CD4-positive, alpha-beta T cell (primary cell): ENCODE measurements at places on chromosomes 7 and 10. TPM values are rescaled to one million over a fixed set of nuclear protein-coding genes. Genes with fewer than 3 reads are reported as not detected.

DNA sequence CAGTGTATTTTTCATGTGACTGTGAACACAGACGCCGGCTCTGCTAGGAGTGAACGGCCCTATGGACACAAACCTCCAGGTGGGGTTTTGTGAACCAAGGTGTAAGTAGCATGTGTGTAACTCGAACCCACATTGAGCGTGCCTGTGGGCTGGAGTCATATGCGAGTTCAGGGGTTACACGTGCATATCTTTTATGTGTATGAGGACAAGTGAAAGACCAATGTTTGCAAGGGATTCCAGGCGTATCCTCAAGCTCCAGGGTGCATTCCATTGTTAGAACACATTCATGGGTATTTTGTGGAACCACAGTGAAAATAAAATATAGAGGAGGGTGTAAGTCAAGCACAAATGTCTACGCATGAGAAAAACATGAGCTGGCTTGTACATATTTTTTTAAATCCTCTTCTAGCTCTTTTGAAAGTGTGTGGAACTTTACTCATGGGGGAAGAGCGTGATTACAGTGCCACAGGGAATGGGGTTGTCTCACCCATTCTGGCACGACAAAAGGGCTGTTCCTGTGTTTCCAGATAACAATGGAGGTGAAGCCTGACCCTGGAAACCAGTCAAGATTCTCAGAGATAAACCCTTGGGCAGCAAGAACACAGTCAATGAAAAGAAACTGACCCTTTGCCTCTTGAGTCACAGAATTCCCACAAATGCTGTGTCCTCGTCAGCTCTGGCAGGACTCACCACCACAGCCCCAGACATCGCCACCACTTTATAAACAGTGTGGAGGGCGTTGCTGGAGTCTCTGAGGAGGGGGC is 37.0 kb upstream of the GOT1 start:
- no peaks in the 10 kb centered on the region for H3K36me3 ChIP-seq
- H3K4me1 ChIP-seq = no peaks in the 10 kb centered on the region
- H3K4me3 ChIP-seq = no peak overlapping the region
- DNase-seq = no peak
- peaks cover 19% of the 10 kb centered on the region for H3K27me3 ChIP-seq
- no peak overlapping the region for H3K27ac ChIP-seq

GRCh38 chr7:155405399-155406318 is 52.3 kb upstream of the EN2 start:
- DNase-seq = no peak
- no peak overlapping the region for H3K27ac ChIP-seq
- H3K4me1 ChIP-seq = peaks cover 2% of the 10 kb centered on the region
- no peak overlapping the region for H3K4me3 ChIP-seq
- no peaks in the 10 kb centered on the region for H3K36me3 ChIP-seq
- H3K27me3 ChIP-seq = peaks cover 22% of the 10 kb centered on the region

GRCh38 chr10:50538555-50539398 is 85.0 kb downstream of the SGMS1 start:
- peaks cover 21% of the 10 kb centered on the region for H3K4me1 ChIP-seq
- no peaks in the 10 kb centered on the region for H3K36me3 ChIP-seq
- H3K27me3 ChIP-seq = no peaks in the 10 kb centered on the region
- no peak overlapping the region for H3K4me3 ChIP-seq
- no peak for DNase-seq
- no peak overlapping the region for H3K27ac ChIP-seq

DNA sequence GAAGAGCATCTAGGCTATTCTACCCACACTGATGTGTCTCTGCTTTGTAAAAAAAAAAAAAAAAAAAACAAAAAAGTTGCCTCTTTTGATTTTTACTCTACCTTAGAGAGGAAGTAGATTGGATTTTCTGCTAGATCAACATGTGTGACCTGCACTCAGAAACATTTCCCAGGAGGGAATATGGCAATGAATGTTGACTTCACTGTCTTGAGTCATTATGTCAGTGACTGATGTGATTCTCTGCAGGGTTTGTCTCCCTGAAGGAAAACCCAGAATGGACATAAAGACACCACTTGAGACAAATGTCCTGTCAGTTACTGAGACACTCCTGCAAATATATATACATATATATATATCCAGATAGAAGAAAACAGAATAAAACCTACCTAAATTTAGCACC is 370.3 kb downstream of the BMPER start:
- H3K36me3 ChIP-seq = no peaks in the 10 kb centered on the region
- H3K4me1 ChIP-seq = no peaks in the 10 kb centered on the region
- no peak overlapping the region for H3K4me3 ChIP-seq
- no peak overlapping the region for H3K27ac ChIP-seq

GRCh38 chr7:27174874-27175625 is 930 bp upstream of the HOXA10 start:
- no peak for DNase-seq
- H3K36me3 ChIP-seq = no peaks in the 10 kb centered on the region
- H3K4me3 ChIP-seq = no peak overlapping the region
- H3K27ac ChIP-seq = no peak overlapping the region
- H3K4me1 ChIP-seq = peaks cover 47% of the 10 kb centered on the region

DNA sequence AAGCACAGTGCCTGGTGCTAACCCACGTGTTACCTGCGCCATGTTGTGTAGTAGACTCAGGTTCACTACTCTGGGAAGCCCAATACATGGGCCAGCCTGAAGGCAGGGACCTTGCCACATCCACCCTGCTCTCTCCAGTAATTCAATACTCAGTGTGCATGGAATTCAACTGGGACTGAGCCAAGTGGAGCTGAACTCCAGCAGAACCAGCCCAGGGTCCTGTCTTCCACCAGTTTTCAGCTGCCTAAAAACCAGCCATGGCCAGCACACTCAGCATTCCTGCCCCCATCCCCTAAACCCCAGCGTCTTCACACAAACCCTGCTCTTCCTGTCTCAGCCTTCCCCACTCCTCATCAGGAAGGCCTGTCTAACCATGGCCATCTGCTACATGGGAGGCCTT is 15.4 kb downstream of the FGF8 start:
- no peaks in the 10 kb centered on the region for H3K4me1 ChIP-seq
- DNase-seq = no peak

DNA sequence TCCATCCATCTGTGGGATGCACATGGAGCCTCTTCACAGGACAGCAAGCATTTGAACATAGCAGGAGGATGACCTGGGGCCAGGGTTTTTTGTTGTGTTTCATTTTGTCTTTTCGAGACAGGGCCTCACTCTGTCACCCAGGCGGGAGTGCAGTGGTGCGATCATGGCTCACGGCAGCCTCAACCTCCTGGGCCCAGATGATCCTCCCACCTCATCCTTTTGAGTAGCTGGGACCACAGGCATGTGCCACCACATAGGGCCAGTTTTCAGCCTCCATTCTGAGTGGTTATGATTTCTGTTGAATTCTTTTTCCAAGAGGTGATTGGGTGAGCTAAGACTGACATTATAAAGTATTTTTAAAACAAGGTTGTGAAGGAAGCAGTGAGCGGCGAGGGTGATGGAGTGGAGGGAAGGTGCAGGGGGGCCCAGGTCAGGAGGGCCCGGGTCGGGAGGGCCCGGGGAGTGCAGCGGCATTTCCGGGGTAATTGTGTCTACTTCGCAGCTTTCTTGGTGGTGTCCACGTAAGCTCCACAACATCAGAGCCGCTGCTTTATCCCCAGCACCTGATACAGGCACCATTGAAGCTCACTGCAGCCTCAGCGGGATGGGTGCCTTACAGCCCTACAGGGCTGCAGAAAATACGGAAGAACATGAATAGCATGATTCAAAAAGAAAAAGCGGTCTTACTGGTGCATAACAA is 12.0 kb upstream of the LARP4B start:
- H3K27ac ChIP-seq = no peak overlapping the region
- no peaks in the 10 kb centered on the region for H3K36me3 ChIP-seq
- DNase-seq = no peak
- H3K4me3 ChIP-seq = no peak overlapping the region
- H3K4me1 ChIP-seq = peaks cover 16% of the 10 kb centered on the region
- no peaks in the 10 kb centered on the region for H3K27me3 ChIP-seq

DNA sequence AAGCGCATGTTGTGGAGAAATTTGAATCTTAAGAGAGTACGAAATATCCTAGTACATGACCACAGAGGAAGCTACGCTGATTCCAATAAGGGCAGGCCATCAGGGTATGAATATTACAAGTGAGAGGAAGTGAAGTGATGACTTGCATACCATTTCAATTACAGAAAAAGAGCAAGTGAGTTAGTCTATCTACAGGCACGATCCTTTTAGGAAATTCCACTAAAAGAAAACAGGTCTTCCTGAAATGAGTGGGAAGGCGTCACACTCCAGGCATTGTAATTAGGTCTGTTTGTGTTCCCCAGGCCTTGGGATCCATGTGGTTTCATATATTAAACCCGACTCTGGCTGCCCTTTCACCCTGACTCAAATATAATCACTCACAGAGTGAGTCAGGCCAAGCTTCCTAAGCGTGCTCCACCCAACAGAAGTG is 152.5 kb downstream of the SEMA3A start:
- H3K36me3 ChIP-seq = no peaks in the 10 kb centered on the region
- no peak overlapping the region for H3K27ac ChIP-seq
- no peaks in the 10 kb centered on the region for H3K27me3 ChIP-seq
- H3K4me1 ChIP-seq = no peaks in the 10 kb centered on the region

DNA sequence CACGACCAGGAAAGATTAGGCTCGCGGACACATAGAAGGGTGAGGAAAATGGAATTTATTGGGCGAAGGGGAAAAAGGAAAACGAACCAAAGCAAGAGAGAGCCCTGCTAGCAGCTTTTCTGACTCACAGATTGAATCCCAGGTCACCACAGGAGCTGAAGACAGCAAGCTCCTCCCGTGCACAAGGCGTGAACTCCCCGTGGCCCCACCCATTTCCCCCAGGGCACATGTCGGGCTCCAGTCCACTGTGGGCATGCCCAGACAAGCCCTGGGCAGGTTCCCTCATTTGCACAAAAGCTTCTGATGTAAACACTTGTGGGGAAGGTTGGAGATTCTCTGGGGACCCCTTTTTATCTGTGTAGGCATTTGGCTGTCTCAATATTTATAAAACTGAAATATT is 582.4 kb downstream of the SUGCT start:
- H3K4me1 ChIP-seq = no peaks in the 10 kb centered on the region
- no peaks in the 10 kb centered on the region for H3K36me3 ChIP-seq
- no peak overlapping the region for H3K27ac ChIP-seq
- no peak for DNase-seq

DNA sequence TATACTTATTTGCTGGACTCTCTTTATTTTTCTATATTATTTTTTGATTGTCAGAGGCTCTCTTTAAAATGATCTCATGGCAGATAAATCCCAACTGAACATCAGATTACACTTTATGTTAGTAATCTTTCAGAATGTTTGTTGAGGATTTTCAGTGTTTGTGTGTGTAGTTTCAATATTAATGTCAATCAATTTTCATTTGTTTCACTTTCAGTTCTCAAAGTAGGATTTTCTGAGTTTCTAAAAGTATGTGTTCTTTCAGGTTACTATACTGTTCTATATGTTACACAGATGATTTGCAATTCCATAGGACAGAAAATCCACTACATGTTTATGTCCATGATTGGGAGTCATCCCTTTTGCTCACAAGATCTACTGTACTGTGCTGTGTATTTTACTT is 311.9 kb upstream of the POT1 start:
- no peaks in the 10 kb centered on the region for H3K27me3 ChIP-seq
- H3K4me3 ChIP-seq = no peak overlapping the region
- no peak overlapping the region for H3K27ac ChIP-seq
- DNase-seq = no peak

DNA sequence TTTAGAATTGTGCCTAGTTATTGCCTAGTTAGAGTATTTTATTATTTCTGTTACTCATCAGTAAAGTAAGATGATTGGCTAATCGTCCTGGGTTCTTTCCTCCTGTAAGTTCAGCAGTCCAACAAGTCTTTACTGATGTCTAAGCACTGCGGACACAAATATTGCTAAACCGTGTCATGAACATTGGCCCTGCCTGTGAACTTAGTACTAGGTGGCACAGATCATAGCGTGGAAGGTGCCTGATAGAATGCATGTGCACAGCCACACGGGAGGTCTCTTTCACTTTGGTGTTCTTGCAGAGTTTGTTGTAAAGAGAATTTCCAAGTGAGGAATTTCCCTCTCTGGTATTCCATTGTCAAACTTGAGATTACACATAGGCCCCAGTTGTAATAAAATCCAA is 38.0 kb downstream of the RBM33 start:
- peaks cover 50% of the 10 kb centered on the region for H3K36me3 ChIP-seq
- no peaks in the 10 kb centered on the region for H3K27me3 ChIP-seq
- H3K27ac ChIP-seq = no peak overlapping the region
- H3K4me1 ChIP-seq = peaks cover 5% of the 10 kb centered on the region
- DNase-seq = no peak

DNA sequence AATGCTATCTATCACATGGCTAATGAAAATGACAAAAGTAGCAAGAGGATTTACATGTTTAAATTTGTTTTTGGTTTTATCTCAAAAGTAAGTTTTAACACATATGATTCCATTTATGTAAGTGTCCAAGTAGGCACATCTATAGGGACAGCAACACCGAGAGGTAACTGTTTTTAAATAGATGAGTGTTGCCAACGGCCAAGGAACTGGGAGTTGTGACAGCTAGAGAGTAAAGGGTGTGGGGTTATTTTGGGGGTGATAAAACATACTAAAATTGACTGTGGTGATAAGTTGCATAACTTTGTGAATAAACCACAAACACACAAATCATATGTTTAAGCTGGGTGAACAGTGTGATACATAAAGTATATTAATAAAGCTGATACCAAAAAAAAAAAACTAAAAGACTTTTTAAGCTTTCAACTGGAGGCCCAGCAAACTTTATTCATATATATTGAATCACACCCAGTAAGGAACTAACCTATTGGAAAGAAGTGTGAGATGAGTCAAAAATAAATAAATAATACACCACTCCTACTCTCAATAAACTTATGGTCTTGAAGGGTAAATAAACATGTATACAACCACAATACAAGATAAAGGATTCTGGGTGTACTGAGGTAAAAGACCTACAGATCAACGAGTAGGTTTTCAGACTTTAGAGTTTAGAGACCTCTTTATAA is 33.0 kb downstream of the LRRC72 start:
- no peaks in the 10 kb centered on the region for H3K36me3 ChIP-seq
- H3K27me3 ChIP-seq = no peaks in the 10 kb centered on the region
- H3K4me1 ChIP-seq = no peaks in the 10 kb centered on the region
- H3K27ac ChIP-seq = no peak overlapping the region
- no peak for DNase-seq
- no peak overlapping the region for H3K4me3 ChIP-seq

DNA sequence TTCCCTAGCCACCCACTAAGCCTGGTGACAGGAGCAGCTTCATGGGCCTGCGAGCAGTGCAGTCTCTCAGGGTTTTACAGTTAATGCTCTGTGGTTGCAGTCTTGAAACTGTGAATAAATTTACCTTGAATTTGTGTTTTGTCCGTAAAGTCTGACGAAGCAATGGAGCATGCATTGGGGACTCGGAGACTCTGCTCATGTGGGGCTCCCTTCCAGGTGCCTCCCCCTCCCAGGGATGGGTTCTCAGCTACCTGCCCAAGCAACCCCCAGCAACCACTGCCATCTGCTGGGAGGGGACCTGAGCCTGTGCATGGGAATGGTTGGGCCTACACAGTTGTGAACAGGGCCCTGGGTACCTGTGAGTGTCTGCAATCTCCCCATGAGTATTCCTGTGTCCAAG is 36.3 kb upstream of the IKZF1 start:
- H3K27ac ChIP-seq = peak overlapping the region; percentile 79
- DNase-seq = peak; percentile 47
- H3K4me3 ChIP-seq = no peak overlapping the region
- peaks cover 83% of the 10 kb centered on the region for H3K4me1 ChIP-seq

Gene LIPF
- not detected for total RNA-seq

Gene TMEM72
- total RNA-seq = not detected

Gene NOS3
- 7.1 TPM for total RNA-seq

Gene GSTO2
- 1.2 TPM for total RNA-seq

Gene HHEX
- 1.0 TPM for total RNA-seq

Gene HKDC1
- 4.5 TPM for total RNA-seq

Gene SEMA3A
- 0.50 TPM for total RNA-seq

Gene SLC26A5
- not detected for total RNA-seq
